NCI-H460 (cell line): ENCODE measurements at places on chromosomes 6 and 20.

- no peak for DNase-seq
Measured at GRCh38 chr6:105935416-105935815, 150.7 kb upstream of the PRDM1 start.

DNA sequence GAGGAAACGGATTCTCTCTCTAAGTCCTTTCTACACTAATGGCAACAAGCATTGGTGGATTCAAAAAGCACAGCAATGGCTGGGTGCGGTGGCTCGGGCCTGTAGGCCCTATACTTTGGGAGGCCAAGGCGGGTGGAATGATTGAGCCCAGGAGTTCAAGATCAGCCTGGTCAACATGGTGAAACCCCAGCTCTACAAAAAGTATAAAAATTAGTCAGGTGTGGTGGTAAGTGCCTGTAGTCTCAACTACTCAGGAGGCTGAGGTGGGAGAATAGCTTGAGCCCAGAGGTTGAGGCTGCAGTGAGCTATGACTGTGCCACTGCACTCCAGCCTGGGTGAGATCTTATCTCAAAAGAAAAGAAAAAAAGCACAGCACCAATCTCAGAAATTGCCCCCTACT, 19.3 kb downstream of the PAQR8 start:
- no peak for DNase-seq

- no peak for DNase-seq
Measured at GRCh38 chr6:127918506-127919427, 17.9 kb upstream of the THEMIS start.

DNA sequence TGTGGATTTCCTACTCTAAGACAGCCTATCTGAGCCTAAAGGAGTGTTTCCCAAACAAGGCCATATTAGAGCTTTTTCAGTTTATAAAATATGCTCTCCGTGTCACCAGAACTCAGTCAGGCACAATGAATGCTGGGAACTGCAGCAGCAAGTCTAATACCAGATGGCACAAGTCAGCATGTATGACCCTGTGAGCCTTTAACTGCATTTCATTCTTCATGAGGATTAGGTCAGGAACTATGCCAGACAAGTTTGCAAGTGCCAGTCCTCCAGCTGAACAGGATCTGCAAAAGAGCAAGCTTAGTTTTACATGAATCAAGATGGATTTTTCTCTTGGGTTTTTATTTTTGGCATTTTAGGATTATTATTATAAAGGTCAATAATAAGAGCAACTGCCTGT, 66.7 kb upstream of the SAMD5 start:
- no peak for DNase-seq

DNA sequence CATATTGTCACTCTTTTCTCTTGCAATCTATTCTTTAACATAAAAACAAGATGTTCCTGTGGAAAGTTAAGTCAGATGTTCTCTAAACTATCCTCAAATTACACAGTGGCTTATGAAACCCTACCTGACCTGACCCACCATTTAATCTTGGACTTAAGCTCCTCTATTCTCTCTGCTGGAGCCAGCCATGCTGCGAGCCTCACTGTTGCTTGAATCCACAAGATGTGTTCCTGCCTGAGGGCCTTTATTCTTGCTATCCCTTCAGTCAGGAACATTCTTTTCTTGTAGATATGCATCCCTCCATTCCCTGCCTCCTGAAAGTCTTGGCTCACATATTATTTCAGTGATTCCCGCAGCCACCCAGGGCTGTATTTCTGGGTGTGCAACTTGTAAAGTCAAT, 283.2 kb downstream of the EPHA7 start:
- no peak for DNase-seq

DNA sequence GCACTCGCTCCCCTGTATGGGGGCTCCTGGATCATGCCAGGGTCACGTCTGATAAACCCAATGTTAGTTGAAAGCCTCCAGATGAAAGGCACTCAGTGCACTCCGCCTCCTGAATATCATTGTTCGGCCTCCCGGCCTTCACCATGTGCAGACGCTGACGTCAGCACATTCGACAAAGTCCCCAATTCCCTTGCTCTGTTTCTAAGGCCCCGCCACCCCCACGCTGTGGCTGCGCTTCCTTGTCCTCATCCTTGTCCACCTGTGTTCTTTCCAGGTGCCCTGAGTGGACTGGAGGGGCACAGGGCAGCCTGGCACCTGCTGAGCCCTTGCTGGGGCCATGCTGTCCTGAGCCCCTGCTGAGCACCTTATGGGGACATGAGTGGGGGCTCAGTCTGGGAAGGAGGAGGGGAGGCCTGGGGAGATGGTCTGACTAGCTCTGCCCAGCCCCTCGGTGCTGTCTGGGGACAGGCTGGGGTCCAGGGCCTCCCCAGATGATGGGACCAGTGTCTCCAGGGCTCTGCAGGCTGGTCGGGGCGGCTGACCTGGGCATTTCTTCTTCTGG, 9.8 kb upstream of the BHLHE23 start:
- no peak for DNase-seq

GRCh38 chr6:163226181-163226835, 188.2 kb upstream of the QKI start:
- no peak for DNase-seq

DNA sequence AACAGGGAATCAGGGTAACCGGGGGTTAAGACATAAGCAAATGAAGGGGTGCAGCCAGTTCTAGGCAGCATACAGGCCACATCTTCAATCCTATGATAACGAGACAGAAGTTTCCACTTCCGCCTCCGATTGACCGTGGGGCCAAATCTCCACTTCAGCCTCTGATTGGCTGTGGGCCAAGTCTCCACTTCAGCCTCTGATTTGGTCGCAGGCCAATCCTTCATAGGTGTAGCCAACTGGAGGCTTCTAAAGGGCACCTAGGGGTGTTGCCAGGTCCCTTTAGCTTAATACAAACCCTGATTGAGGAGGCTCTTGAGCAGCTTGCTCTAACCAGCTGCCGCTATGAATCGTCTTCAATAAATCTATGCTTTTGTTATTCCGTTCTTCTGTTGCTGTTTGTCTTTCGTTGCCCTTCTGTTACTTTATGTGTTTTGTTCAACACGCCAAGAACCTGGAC, 2.1 kb upstream of the ERGIC3 start:
- no peak for DNase-seq

DNA sequence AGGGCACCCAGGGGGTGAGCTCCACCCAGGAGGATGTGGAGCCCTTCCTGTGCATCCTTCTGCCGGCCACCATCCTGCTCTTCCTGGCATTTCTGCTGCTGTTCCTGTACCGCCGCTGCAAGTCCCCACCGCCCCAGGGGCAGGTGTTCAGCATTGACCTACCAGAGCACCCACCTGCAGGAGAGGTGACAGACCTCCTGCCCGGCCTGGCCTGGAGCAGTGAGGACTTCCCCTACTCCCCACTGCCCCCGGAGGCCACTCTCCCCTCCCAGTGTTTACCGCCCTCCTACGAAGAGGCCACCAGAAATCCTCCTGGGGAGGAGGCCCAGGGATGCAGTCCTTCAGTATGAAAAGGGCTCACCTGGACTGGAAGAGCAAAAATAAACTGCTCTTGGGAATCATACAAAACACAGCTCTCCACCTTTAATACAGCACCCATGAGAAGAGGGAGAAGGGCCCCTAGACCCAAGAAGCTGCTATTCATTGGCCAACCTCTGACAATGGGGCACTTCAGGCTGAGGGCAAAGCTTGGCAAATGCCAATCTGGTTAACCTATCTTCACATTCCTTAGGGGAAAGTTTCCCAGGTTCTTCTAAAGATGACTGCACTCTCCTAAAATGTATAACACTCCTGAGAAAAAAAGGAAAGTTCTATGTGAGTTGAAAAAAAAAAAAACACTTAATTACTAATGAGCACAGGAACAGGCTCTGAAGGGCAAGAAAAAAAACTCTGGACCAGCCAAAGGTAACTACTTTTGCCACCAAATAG, 5.0 kb downstream of the SMIM28 start:
- DNase-seq: no peak
